ENCODE measurements at places on chromosomes 1 and 21.

- no peak for DNase-seq
Measured at GRCh38 chr21:35451276-35451675, 402.2 kb upstream of the RUNX1 start.

GRCh38 chr1:178942285-178943198 is 71.7 kb upstream of the ANGPTL1 start:
- no peak for DNase-seq

GRCh38 chr1:40808002-40808401 is 24.4 kb downstream of the KCNQ4 start:
- no peak for DNase-seq

- peak; percentile 9 for DNase-seq
Measured at GRCh38 chr1:94020764-94021579, 100.0 kb downstream of the ABCA4 start.

GRCh38 chr1:41751804-41752513 is 166.8 kb downstream of the HIVEP3 start:
- no peak for DNase-seq

DNA sequence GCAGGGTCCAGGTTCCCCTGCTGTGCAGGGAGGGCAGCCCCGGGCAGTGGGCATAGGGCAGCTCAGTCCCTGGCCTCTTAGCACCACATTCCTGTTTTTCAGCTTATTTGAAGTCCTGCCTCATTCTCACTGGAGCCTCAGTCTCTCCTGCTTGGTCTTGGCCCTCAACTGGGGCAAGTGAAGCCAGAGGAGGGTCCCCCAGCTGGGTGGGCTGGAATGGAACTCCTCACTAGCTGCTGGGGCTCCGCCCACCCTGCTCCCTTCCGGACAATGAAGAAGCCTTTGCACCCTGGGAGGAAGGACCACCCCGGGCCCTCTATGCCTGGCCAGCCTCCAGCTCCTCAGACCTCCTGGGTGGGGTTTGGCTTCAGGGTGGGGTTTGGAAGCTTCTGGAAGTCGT is 32.8 kb upstream of the LHX4 start:
- no peak for DNase-seq

DNA sequence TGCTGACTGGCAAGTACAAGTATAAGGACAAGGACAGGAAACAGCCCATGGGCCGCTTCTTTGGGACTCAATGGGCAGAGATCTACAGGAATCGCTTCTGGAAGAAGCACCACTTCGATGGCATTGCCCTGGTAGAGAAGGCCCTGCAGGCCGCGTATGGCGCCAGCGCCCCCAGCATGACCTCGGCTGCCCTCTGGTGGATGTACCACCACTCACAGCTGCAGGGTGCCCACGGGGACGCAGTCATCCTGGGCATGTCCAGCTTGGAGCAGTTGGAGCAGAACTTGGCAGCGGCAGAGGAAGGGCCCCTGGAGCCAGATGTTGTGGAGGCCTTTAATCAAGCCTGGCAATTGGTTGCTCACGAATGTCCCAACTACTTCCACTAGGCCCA is 32.0 kb downstream of the SLC16A1 start:
- DNase-seq: no peak

GRCh38 chr1:10583641-10584040 is 108.9 kb downstream of the PEX14 start:
- no peak for DNase-seq

- no peak for DNase-seq
Measured at GRCh38 chr1:247529771-247530355, 6.4 kb downstream of the OR2C3 start.

- no peak for DNase-seq
Measured at GRCh38 chr1:54973205-54973921, 7.1 kb upstream of the TMEM61 start.

DNA sequence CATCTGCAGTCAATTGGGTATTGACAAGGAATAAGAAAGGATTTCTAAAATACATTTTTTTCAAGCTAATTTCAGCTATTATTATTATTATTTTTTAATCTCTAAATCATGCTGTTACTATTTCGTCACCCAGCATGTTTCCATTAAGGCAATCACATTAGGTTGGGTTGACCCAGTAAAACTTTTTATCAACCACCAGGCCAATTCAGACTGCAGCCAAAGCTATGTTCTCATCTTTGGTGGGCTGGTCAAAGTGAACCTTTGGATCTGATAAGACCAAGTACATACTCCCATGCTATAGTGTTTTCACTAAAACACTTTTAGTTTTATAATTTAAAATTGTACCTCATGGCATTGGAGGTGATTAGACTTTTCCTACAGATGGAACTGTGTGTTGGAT is 198.6 kb downstream of the PBX1 start:
- no peak for DNase-seq

- no peak for DNase-seq
Measured at GRCh38 chr1:195562074-195562473, 1046.2 kb downstream of the KCNT2 start.

DNA sequence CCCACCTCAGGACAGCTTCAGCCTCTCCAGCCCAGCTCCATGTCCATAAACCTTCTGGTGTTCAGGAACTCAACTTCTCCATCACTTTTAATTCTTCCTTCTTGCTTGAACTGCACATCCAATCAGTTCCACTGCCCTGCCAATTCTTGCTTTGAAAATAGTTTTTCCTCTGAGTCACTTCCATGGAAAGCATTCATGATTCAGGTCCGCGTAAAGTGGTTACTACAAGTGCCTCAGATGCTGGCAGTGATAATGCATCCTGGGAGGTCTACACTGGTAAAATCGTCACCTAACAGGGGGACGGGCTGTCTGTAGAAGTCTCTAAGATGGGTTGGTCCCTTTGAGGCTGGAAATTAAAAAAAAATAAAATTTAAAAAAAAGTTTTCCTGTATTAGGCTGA is 25.9 kb upstream of the RCAN1 start:
- no peak for DNase-seq

DNA sequence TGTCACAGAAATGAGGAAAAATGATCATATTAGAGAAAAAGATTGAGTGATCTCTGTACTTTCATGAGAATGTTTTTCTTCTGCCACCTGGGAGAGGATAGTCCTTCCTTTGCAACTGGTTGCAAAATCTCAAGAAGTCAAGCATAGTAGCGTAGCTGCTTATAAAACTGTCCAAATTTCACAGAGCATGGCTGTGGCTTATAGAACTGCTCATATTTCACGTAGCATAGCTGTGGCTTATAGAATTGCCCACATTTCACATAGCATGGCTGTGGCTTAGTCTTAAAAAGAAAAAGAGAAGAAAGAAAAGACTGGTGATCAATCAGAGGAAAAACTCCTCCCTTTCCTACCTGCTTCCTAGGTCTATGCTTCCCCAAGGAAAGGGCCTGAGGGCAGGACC is 329.5 kb downstream of the SIPA1L2 start:
- no peak for DNase-seq

GRCh38 chr1:230174041-230174440 is 107.0 kb downstream of the GALNT2 start:
- no peak for DNase-seq

DNA sequence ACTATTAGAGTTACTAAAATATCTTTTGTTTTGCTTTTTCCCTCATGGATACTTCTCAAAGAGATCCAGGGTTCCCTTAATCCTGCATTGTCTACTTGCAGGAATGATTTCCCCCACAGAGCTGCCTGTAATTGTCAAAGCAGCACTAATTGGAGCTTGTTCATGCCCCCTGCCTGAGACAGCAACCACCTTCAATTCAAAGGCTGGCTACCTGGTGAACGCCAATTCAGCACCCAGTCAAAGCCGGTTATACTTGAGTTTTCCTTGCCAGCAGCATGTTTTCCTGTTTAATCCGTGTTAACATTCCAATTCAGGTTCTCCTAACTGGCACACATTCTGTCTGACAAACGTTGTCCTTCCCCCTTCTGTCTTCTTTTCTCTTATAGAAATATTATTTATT is 382.9 kb downstream of the NTNG1 start:
- DNase-seq: no peak

DNA sequence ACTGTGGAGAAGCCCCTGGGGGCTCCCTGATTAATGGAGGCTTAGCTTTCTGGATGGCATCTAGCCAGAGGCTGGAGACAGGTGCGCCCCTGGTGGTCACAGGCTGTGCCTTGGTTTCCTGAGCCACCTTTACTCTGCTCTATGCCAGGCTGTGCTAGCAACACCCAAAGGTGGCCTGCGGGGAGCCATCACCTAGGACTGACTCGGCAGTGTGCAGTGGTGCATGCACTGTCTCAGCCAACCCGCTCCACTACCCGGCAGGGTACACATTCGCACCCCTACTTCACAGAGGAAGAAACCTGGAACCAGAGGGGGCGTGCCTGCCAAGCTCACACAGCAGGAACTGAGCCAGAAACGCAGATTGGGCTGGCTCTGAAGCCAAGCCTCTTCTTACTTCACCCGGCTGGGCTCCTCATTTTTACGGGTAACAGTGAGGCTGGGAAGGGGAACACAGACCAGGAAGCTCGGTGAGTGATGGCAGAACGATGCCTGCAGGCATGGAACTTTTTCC is 24.8 kb downstream of the PCSK9 start:
- DNase-seq: no peak

- DNase-seq: no peak
Measured at GRCh38 chr1:44273560-44274350, 60.5 kb downstream of the DMAP1 start.

- DNase-seq: no peak
Measured at GRCh38 chr21:18801468-18801867, 397.9 kb upstream of the TMPRSS15 start.

- no peak for DNase-seq
Measured at GRCh38 chr1:55386456-55386855, 171.3 kb upstream of the USP24 start.

DNA sequence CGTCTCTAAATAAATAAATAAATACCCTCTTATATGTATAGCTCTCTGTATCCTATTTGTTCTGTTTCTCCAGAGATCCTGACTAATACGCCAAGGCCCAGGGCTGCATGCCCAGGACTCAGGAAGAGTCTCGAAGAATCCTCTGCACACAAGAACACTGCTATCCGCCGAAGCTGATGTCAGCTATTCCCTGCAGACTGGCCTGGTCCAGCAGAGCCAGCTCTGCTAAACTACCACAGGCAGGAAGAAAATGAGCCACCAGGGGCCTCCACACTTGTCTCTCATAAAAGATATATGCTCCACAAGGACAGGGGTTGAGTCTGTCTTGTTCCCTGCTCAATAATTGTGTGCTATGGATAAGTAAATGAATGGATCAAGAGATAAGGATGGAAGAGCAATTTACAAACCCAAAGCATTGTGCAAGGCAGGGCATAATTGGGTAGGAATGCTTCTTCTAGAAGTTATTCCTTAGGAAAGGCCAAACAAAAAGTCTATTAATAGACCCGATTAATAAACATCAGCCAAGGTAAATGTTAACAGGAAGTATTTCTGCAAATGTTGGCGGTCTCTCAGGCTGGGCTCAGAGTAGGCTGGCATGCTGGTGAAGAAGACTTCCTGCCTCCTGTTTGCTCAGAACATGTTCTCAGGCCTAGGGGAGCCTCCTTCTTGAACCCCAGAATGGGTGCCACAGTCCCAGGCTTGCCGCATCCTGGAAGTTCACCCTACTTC is 26.3 kb upstream of the MAN1C1 start:
- DNase-seq: no peak

DNA sequence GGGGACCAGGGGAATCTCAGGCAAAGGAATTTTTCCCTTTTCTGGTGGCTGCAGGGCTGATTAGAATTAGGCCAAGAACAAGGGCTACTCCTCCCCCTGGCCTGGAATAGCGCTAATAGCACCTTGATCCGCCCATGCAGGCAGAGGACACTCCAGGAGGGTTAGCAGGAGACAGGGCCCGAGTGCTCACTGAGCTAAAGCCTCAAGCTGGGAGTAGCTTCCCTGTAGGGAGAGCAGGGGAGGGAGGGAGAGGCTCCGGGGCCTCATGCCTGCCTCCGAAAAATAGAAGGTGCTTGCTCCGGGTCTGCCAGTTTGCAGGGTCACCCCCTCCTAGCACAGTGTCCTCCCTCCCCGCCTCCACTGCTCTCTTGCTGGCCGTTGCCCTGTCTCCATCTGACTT is 3.8 kb downstream of the PTPN7 start:
- DNase-seq: no peak

- no peak for DNase-seq
Measured at GRCh38 chr1:190477762-190478148, at the start of gene BRINP3. TSS of gene BRINP3 (minus strand) at chr1:190477864.

DNA sequence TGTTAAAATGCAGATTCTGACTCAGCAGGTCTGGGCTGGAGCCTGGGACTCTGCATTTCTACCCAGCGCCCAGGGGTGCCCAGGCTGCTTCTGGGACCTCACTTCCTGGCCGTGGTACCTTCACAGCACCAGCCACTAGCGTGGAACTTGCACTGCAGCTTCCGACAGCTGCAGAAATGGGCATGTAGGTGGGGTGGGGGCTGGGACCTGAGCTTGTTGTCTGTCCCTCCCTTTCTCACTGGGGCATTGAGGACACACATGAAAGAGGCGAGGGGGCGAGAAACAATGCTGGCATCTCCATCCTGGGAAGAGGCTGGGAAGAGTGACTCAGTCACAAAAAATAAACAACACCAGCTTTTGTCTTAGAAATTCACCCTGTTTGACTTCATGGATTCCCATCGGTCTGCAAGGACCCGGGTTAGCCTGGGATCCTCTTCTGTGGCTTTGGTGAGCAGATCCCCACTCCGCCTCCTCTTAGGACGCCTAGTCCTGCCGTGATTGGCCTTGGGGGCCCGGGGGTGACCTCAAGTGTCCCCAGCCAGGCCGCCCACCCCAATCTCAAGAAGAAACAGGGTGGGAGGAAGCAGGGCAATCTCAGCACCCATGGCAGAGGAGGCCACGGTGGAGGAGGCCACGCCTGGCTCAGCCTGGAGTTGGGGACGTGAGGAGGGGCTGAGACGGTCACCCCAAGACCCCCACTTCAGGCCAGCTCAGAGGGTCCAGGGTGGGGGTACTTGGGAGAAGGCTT is 29.9 kb upstream of the POFUT2 start:
- no peak for DNase-seq

DNA sequence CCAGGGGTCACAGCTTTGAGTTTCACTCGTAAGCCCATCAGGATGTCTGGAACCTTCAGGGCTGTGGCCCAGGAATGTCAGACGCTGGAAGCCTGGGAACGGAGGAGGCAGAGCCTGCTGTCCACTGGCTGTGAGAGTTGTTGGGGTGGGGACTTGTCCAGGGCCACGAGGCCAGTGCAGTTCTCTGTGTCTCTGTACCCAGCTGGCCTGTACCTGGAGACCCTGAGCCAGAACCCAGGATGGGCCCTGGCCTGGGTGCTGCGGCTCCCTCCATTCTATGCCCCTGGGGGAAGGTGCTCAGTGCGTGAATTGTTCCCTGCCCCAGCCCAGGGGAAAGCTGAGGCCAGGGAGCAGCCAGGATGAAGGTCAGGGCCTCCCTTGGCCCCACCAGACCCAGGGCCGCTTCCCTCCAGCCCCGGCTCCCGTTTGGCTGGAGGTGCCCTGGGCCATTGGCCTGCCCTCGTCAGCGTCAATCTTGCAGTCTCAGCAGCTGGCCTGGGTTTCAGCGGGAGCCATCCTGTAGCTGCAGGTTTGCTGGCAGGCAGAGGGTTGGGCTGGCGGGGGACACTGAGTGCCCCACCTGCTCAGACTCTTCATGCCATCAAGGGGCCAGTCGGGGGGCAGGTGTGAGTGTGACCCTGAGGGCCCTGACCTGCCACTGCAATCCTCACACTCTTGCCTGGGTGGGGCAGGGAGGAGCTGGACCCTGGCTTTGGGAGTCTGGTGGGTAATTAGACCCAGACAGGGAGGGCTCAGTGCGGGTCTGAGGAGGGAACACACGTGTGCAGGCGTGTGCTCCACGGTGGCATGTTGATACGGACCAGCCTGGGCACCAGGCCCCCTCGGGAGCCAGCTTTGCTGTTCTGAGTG is 724 bp upstream of the CALML6 start:
- DNase-seq: no peak

- no peak for DNase-seq
Measured at GRCh38 chr21:28913071-28913470, 79.6 kb downstream of the LTN1 start.

- DNase-seq: no peak
Measured at GRCh38 chr1:78737241-78737640, 87.6 kb downstream of the IFI44 start.

All from stimulated activated CD8-positive, alpha-beta memory T cell treated with anti-CD3 and anti-CD28 coated beads, Interleukin-2, amount 100 ng/mL, for 1 hour (primary cell).